ENCODE measurements at places on chromosomes 2 and 18.

DNA sequence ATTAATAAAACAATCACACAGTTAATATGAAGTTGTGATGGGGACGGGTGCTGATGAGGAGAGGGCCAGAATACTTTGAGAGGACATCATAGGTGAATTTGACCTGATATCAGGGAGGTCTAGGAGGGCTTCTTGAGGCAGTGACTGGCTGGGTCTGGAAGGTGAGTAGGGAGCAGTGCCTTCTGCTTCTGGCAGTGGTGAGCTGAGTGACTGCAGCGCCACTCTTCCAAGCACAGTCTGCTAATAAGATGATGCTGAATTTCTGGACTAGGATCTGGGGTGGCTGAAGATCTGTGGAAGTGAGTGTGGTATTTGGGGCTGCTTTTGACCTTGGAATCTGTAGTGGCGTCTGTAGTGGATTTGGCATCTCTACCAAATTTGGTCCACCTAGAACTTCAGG is 5.5 kb downstream of the DGKD start:
- no peak for DNase-seq

DNA sequence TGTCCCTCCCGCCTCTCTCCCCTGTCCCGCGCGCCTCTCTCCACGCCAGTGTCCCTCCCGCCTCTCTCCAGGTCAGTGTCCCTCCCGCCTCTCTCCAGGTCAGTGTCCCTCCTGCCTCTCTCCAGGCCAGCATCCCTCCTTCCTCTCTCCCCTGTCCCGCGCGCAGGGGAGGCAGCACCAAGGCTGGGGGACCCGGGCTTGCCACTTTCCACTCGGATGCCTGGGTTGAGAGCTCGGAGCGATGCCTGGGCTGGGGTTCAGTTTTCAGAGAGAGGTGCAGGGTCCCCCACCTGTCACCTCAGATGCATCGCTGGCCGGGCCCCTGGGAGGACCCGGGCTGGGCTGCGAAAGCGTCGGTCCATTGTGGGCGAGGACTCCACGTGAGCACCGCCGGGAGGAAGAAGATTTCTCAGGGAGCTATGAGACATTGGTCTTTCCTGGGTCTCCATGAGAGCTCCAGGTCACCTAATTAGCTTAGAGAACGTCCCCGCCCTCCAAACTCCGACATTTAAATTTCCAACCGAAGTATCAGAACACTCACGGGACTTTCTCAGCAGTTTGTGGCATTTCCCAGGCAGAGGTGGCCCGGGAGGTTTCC is 2.1 kb downstream of the FBLN7 start:
- no peak for DNase-seq

GRCh38 chr2:165820296-165820695 is 26.2 kb upstream of the GALNT3 start:
- no peak for DNase-seq

- DNase-seq = no peak
Measured at GRCh38 chr2:105714141-105714540, 30.6 kb upstream of the NCK2 start.

DNA sequence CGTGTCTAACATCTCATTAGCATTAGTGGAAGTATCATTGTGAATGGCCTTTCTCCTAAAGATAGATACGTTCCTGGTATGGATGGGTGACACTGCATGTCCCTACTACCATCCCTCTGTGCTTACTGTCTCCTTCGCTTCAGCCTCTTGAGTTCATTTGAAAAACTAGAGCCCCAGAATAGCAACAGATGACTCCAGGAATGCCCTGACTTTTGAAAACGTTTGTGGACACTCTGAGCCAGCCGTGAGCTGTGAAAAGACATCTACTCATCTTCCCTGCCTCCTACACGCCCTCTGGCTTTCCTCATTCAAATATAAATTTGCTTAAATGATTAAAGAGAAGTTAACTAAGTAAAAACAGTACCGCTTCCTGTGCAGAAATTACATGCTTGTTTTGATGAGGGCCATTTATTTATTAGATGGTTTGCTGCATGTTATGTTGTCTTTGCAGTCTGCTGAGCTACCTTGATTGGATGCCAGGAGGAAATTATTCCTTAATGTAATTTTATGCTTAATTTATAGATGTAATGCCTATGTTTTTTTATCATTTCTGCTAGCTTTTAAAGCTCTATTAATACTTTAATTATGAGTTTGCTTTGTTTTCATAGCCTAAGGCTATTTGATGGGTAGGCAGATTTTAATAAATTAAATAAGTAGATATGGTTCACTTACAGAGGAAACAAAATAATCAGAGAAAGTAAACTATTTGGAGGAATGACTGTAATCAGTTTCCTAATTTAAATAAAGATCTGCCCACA is 32.1 kb upstream of the MYO3B start:
- DNase-seq = no peak

DNA sequence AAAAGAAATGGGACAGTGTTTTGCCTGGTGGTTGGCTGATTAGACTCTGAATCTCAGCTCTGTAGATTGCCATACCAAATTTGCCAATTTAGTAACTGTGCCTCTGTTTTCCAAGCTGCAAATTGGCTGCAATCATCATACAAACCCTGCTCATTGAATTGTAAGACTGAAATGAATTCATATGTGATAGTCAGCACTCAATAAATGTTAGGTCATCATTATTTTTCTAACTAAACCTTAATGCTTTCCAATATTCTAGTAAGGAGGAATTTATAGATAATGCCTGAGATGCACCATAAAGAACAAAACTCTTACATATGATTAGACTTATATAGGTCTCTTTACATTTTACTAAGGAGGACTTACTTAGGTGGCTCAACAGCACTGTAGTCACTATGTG is 85.3 kb downstream of the DNER start:
- DNase-seq = no peak

DNA sequence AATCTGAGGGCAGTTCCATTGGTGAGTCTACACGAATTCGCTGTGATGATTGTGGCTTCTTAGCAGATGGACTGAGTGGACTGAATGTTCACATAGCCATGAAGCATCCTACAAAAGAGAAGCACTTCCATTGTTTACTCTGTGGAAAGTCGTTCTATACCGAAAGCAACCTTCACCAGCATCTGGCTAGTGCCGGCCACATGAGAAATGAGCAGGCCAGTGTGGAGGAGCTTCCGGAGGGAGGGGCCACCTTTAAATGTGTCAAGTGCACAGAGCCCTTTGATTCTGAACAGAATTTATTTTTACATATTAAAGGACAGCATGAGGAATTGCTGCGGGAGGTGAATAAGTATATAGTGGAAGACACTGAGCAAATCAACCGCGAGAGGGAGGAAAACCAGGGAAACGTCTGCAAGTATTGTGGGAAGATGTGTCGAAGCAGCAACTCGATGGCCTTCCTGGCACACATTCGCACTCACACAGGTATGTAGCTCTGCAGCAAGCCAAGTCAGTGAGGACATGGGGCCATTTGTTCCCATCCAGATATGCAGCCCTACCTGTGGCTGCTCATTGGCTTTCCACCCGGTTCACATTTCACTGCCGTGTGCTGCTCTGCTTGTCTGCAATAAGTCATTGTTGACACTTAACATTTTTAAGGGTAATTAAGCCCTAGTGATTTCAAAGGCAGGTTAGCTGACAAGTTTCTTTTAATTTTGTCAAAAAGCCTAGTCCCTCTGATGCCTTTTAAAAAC is 37.7 kb downstream of the ZNF407 start:
- no peak for DNase-seq

GRCh38 chr18:64099244-64099643 is 49.6 kb downstream of the LINC00305 start:
- no peak for DNase-seq

GRCh38 chr2:195613922-195614321 is 43.1 kb upstream of the SLC39A10 start:
- no peak for DNase-seq

DNA sequence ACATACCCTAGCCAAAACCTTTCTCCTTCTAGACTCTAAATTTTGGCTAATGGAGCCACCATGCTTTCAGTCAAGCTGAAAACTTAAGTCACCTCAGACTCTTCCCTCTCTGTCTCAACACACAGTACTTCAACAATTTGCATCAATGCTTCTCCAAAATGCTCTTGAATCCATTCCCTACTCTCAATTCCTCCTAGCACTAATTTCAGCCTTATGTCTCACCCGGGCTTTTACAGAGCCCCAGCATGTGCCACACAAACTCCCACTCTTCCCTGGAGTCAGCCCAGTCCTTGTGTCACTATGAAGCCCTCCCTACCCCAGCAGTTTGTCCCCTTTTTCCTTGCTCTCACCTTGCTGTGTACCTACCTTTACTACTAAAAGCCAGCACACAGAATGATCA is 38.7 kb downstream of the AAK1 start:
- no peak for DNase-seq

- DNase-seq = no peak
Measured at GRCh38 chr2:74755386-74755785, 78.5 kb upstream of the HK2 start.

GRCh38 chr18:32093523-32093922 is 1.8 kb downstream of the RNF138 start:
- DNase-seq = no peak

DNA sequence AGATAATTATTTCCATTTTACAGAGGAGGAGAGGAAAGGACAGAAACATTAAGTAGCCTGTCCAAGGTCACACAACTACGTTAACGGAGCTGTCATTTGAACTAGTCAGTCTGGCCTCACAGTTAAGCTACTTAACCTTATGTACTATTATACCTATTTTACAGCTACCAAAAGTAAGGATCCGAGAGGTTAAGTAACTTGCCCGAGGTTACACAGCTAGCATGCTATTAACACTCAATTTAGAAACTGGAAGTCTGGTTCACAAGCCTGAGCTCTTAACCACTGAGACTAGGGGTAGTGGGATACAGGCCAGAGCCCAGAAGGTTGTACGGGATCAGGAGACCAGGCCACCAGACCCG is 476 bp downstream of the GLB1L start:
- no peak for DNase-seq

- DNase-seq = no peak
Measured at GRCh38 chr2:240374085-240374907, 61.2 kb upstream of the GPC1 start.

DNA sequence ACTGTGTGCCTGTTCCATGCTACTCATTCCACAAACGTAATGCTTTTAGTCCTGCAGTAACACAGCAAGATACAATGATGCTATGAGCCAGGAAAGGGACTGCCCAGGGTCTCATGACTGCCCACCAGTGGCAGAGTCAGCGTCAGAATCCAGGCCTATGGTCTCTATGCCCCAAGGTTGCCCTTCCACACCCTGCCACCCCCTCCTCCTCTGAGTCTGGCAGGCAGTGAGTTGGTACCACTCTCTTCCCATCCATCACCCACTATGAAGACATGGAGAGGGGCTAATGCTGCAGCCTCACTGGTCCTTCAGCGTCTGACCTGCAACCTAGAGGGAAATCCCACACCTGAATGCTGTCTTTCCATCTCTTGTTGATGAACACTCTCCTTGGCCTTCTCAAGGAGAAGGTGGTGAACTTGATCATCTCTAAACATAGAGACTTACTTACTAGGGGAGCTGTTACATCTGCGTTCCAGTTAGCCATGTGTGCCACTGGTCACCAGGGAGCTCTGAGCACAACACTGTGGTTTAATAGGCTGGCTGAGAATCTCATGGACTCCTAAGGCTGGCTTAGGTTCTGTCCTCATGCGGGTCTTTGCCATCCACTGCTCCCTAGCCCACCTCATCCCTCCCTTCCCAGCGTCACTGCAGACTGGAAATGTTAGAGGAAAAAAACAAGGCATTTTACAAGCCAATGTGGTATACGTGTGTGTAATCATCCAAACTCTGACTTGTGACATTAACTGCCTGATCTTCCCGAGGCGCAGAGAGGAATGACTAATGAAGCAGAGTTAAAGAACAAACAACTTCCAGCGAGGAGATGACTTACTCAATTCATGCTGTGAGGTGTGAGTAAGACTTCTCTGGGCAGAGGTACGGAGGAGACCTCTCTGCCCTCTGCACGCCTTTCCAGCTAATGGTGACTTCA is 28.8 kb downstream of the STEAP3 start:
- no peak for DNase-seq

- no peak for DNase-seq
Measured at GRCh38 chr2:37740164-37740739, 68.8 kb upstream of the CDC42EP3 start.

DNA sequence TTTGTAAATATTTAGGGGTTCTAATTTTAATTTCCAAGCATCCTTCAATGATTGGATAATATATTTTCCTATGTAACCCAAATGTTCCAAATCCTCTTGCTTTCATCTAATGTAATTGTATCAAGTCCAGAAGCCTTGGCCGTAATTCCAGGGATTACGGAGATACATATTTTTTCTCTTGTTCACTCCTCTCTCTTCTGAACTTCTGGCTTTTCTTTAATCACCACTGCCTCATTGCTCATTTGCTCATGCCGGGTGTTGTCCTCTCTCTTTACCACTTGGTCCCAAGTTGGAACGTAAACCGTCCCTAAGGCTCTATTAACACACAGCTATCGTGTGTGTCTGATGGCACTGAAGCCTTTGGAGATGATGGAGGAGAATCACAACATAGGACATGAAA is 188.7 kb upstream of the COL3A1 start:
- DNase-seq = no peak

GRCh38 chr18:76496194-76496890 is 1.3 kb upstream of the ZNF516 start:
- no peak for DNase-seq

DNA sequence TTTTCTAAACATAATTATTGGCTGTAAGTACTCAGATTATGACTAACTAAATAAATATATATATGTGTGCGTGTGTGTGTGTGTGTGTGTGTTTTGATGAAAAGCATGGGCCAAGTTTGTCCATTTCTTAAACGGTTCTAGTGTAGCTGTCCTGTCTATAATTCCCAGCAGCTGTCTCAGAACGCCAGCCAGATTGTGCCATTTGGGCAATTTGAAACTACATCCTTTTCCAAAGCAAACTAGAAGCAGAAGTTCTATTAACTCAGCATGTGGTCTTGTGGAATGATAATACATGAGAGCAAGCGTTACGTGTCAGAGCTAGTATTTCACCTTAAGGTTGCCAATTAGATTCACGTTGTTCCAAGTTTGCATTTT is 1.7 kb downstream of the ARHGAP28 start:
- no peak for DNase-seq

DNA sequence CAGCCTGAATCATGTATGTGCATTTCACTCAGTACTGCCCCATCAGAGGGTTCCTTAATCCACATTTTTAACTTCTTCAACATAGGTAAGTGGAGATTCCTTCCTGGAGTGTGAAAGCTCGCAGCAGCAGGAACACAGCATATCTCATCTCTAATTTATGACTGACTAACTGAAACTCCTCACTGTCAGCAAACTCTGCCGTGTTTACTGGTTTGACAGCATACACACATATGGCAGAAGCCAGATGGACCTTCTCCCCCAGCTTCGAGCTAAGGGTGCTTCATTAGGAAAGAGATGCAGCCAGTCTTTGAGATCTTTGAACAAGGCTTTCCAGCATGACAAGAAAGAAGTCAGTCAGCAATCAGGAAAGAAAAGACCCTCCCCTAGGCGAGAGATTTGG is 200.3 kb upstream of the ACVR2A start:
- DNase-seq = no peak

GRCh38 chr18:52636536-52636935 is 296.5 kb downstream of the DCC start:
- DNase-seq = no peak

DNA sequence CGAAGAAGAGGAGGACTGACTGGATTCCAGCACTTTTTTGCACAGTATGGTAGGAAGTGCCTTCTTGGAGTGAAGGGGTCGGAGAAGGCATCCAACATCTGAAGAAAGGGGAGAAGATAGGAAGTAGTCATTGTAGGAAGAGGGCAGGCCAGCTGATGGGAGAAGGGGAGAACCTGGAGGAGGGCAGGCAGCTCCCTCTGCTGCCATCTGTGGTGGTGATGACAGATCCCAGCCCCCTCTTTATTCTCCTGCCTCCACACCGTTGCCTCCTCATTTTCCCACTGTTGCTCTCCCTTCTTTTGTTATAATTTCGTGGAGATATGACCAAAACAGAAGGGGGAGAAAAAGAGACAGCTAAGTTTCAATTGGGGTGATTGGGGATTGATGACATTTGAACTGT is 2.9 kb upstream of the SCYGR2 start:
- no peak for DNase-seq
